IPS DF 6.9 (cell line): ENCODE measurements at places on chromosomes 16 and 17.

- no peak for DNase-seq
These were observed 32.8 kb upstream of the C16orf95 start for GRCh38 chr16:87350031-87350430.

GRCh38 chr17:19409066-19409465 is 2.0 kb upstream of the RNF112 start:
- no peak for DNase-seq

DNA sequence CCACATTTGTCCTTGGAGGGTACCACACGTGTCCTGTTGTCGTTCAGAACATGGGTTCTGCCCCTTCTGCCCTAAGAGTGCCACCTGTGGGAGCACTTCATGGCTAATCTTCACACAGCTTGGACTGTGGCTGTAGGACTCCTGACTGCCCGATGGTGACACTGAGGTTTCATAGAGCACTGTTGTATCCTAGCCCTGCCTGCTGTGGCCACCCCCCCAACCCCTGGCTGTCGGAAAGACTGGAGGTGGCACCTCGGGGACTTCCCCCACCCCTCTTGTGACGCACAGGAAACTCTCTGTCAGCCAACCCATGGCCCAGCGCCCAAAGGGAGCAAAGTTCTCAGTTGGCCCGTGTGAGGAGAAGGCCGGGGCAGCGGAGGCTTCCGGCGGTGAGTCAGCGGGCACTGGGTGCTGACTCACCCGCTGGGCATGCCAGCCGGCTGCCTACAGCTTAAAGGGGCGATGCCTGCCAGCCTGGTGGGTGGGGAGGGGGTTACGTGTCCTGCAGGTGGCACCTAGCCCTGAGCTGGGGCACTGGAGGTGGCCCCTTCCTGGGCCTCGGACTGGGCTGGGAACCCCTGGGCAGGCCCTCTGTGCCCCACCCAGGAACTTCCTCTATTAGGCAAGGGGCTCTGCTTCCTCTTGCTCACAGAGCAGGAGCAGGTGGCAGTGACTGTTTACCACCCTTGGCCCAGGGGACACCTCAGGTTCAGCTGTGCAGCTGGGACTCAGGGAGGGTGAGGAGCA is 3.4 kb downstream of the MAP2K3 start:
- no peak for DNase-seq

GRCh38 chr17:35944151-35944550 is 638 bp upstream of the LYZL6 start:
- DNase-seq: no peak

GRCh38 chr17:44308865-44309264 is 464 bp downstream of the RUNDC3A start:
- no peak for DNase-seq

DNA sequence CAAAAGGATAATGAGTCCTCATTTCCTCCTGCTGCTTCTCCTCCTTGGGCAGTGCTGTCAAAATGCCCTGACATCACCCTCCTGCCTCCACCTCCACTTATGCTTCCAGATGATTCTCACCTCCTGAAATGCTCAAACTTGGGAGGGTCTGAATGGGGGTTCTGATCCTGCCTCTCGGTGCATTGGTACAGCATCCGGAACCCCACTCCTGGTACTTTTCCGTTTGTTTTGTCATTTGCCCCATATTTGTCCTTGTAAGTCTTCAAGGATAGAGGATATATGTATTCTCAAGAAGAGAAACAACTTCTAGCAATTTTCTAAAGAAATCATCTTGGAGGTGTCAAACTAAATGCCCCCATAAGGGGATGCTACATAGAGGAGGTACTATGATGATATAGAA is 148.3 kb downstream of the SHISA9 start:
- DNase-seq: no peak

DNA sequence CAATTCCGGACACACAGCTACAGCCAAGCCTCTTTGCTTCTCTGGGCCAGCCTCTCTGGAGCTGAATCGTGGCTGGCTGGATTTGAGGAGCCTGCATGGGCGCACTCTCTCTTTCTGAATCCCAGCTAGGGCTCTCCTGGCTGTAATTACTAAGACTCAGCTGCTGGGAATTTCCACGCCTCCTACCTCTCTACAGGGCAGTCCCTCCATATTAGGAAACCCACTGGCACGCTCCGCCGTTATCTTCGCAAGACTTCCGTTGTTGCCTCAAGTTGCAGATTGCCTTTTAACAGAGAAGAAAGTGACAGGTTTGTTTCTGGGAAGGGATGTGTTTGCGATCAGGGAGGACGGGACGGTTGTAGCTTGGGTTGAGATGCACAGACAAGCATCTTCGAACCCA is 188.4 kb upstream of the NLRP1 start:
- no peak for DNase-seq
